A375 (cell line): ENCODE measurements at places on chromosomes 6 and 20. TPM values are rescaled to one million over a fixed set of nuclear protein-coding genes. Genes with fewer than 3 reads are reported as not detected.

Gene VIP
- not detected in 2 replicates for total RNA-seq

Gene SLC16A10
- total RNA-seq: 2.8 and 5.1 TPM in 2 replicates

Gene IYD
- 0.04 TPM in 1 of 2 replicates, not detected in the other for total RNA-seq

Gene POM121L2
- total RNA-seq: not detected in 2 replicates

Gene NT5E
- 68.9 and 75.3 TPM in 2 replicates for total RNA-seq

Gene MUCL3
- total RNA-seq: not detected in 2 replicates

Gene PROCR
- 48.1 and 53.3 TPM in 2 replicates for total RNA-seq

Gene ULBP1
- total RNA-seq: not detected in 2 replicates

Gene OR12D3
- total RNA-seq: 0.08 TPM in 1 of 2 replicates, not detected in the other

Gene IPCEF1
- total RNA-seq: not detected in 2 replicates

Gene DNAAF9
- 2.6 and 2.9 TPM in 2 replicates for total RNA-seq
